Activated CD4-positive, CD25-positive, alpha-beta regulatory T cell treated with anti-CD3 and anti-CD28 coated beads, Interleukin-2, amount 50 U/mL, for 72 hours (primary cell): ENCODE measurements at places on chromosomes 1 and 21.

DNA sequence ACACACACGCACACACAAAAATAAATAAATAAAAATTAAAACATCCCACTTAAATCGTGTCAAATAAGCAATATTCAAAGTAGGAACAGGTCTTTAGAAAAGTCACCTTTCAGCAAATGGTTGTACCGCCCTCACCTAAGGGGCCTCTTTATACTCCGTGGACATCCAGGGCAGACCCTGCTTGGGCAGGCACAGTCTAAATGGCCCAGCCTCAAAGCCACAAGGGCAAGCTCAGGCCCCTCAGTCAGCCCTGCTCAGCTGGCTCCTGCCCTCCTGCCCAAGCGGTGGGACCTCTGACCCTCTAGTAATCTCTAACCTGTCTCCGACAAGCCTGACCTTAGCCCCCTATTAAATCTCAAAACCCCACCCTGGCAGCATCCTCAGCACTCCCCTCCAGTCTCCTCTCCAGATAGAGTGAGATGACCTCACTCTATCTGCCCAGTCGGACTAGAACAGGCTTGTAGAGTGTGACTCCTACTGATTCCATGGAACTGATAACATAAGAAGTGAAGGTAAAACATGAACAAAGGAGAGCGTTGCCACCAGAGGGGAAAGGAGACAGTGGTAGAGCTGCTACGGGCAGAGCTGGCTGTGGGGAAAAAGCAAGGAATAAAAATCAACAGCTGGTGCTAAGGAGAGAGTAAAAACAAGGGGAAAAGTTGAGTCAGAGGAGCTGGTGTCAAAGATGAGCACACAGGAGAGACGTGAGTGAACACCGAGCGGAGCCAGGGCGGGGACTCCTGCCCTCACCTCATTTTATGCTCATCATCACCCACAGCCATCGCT is 36.0 kb downstream of the SIPA1L2 start:
- no peak for DNase-seq

DNA sequence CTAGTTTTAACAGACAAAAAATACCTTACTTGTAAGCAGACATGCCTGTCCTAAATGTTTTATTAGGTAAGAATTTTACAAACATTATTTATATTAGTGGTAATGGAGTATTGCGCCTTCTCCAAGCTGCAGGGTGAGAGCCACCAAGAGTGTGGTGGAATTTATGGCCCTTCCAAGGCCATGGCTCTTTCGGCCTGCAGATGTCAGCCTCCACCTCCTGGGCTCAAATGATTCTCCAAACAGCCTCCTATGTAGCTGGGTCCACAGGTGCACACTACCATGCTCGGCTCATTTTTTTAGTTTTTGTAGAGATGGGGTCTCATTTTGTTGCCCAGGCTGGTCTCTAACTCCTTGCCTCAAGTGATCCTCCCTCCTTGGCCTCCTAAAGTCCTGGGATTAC is 56.3 kb downstream of the ITGB3BP start:
- DNase-seq, result no peak

DNA sequence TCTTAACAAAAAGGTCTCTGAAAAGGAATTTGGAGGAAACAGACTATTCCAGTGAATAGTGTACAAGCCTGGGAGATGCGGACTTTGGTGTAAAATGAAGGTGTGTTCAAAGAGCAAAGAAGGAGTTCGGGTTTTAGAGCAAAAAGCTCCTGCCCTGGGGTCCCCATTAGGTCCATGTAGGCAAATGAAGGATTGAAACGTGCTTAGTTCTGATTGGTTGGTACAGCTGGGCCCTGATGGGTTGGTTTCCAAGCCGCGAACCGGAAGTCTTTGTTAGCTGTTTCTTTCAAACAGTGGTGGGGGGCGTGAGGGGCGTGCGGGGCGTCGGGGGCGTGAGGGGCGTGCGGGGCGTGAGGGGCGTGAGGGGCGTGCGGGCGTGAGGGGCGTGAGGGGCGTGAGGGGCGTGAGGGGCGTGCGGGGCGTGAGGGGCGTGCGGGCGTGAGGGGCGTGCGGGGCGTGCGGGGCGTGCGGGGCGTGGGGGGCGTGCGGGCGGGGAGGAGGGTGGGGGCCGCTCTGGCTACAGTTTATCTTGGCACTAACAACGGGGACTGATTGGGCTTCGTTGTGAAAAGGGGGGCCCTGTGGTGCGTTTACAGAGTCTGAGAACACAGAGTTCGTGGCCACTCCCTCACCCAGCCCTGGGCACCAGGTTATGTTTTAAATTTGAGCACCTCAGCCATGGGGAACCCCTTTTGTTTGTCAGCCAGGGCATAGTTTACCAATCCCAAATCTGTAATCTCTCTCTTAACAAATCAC is 29.4 kb downstream of the LRRC3 start:
- no peak for DNase-seq

- no peak for DNase-seq
Measured at GRCh38 chr21:44947930-44948331, 8.1 kb downstream of the SLX9 start.

GRCh38 chr1:215023155-215023832 is 59.2 kb upstream of the KCNK2 start:
- DNase-seq, result no peak

GRCh38 chr1:10643607-10644306 is 152.7 kb downstream of the CASZ1 start:
- no peak for DNase-seq

GRCh38 chr21:36636016-36636415 is 62.9 kb upstream of the SIM2 start:
- no peak for DNase-seq

GRCh38 chr1:109020693-109021257 is 21.1 kb downstream of the WDR47 start:
- DNase-seq, result no peak

DNA sequence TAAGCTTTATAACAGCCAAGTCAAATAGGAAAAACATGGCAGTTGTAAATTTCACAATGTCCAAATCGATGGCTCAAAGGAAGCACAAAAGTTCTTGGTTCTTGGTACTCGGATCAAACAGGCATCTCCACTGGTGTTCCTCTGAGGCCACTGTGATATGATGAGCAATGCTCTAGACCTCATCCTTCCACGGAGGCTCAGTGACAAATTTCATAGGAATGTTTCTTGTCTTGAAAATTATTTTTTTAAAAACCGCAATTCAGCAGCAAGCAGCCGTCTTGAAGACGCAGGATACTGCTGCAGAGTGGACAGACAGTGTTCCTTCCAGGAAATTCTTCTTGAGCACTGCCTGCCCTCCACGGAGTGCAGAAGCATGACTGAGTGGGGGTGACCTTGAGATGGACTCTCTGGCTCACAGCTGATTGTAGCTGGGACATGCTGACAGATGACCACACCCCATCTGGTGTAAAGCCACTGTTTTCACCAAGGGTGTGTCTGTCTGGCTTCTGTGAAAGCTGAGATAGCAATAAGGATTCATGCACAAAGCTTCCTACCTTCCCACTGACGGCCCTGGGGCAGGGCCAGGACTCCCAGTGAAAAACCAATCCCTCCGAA is 61.9 kb downstream of the TIAM1 start:
- no peak for DNase-seq

- DNase-seq, result no peak
Measured at GRCh38 chr1:57599236-57599994, 175.6 kb upstream of the DAB1 start.

DNA sequence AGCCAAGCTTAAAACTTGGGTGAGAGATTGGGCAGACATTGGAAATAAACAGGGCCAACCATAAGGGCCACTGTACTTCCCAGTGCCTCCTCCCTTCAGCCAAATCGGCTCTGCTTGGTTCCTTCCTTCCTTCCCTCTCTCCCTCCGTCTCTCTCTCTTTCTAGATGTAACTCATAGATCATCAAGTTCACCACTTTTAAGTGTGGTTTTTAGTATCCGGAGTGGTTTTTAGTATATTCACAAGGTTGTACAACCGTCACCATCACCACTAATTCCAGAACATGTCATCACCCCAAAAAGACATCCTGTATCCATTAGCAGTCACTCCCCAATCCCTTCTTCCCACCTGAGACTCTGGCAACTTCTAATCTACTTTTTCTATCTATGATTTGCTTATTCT is 51.0 kb downstream of the MYSM1 start:
- DNase-seq, result no peak

- no peak for DNase-seq
Measured at GRCh38 chr1:154222518-154222917, 1.8 kb downstream of the UBAP2L start.

GRCh38 chr1:27284425-27285273 is 37.3 kb upstream of the TMEM222 start:
- peak; percentile 86 for DNase-seq

DNA sequence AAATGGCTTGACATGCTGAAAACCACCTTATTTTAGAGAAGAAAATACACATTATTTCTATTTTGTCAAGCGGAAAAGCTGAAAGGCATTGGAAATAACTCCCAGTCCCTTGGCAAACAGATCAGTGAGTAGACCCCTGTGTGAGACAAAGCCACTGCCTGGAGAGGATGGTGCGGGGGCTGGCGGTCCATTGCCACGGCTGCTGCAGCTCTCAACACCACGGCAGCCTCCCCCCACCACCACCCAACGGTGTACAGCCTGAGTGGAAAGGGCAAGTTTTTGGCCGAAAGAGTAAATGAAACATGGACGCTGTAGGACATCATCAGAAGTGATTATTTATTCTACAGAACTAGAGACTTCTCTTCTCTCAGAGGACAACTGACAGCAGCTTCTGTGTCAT is 84.6 kb downstream of the PEX14 start:
- no peak for DNase-seq

- DNase-seq, result no peak
Measured at GRCh38 chr1:156281693-156282478, 739 bp downstream of the SMG5 start.

- no peak for DNase-seq
Measured at GRCh38 chr1:247228133-247228532, 27.7 kb upstream of the VN1R5 start.

GRCh38 chr1:185348985-185349384 is 31.9 kb upstream of the IVNS1ABP start:
- no peak for DNase-seq

DNA sequence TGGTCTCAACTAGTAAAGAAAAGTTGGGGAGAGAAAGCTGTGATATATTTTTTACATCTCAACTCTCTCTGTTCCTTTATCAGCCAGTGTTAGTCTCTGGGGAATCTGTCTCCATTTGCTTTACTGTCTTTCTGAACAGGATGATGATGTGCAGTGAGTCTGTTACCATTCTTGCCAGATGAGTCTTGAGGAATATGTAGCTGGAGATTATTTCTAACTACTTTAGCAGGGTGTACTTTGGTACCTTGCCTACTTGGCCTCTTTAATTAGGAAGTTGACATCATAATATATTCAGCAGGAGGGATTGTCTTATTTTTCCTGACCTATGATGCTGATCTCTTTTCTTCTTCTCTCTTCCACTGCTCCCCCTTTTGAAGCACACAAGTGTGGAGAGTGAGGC is 15.7 kb upstream of the HAX1 start:
- no peak for DNase-seq

DNA sequence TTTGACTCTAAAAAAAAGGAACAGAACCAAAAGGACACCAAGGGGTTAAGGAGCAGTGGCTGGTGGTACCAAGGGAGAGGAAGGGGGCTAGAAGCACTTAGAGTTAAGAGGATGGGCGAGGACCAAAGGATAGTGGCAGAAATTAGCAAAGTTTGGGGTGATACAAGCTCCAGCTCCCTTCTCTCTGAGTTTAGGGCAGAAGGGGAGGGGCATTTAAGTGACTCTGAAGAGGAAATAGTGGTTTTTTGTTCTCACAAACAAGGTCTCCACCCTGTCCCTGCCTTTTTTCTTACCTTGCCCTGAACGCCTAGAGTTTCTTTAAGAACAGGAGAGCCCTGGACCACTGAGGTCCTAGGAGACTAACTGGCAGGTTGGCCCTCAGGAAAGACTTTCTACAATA is 3.3 kb downstream of the CDC42SE1 start:
- DNase-seq, result no peak

- DNase-seq, result peak; percentile 6
Measured at GRCh38 chr1:7595336-7595735, 175.8 kb upstream of the VAMP3 start.

GRCh38 chr1:163387146-163387545 is 65.4 kb downstream of the NUF2 start:
- no peak for DNase-seq

DNA sequence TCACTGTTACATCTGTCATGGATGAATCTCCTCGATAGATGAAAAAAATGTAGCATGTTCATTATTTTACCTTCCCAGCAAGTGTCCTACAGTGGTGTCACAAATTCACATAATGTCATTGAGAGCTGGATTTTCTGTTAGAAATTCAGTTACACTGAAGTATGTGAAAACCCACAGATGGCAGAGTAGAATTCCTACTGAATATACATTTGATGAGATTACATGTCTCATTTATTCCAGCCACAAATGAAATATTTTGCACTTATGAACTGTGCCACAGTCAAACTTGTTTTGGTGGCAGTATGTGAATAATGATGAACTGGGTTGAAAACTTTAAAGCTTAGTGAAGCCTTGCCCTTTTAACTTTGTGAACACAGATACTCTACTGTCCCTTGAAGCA is 301.9 kb upstream of the DPYD start:
- no peak for DNase-seq

GRCh38 chr1:116104667-116105066 is 6.5 kb upstream of the MAB21L3 start:
- no peak for DNase-seq

DNA sequence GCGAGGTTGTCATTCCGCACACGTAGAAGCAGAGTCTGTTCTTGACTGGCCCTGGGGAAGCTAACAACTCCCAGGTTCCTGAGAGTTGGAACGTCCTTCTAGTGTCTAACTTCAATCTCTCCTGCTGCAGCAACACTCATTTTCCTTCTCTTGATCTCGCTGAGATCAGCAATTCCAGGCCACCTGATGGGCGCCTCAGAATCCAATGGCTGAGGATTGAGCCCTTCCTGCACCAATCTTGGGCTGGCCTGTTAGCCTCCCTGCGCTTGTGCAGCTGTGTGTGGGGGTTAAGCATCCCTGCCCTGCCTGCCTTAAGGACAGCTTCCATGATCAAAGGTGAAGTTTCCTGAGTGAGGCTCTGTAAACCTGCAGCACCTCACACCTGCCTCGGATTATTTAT is 87.9 kb downstream of the SYT2 start:
- peak; percentile 8 for DNase-seq

DNA sequence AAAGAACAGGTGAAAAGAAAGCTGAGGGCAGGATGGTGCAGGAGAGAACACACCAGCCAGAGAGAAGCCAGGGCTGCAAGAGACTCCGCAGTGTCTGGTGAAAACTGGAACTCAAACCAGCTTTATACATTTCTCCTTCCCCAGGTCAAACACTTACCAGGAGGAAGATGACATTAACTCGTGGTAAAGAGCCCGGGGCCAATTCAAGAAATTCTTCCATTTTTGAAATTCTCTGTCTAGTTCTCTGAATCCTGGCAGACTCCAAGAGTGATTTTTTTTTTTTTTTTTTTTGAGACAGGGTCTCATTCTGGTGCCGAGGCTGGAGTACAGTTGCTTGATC is 25.8 kb upstream of the SIPA1L2 start:
- no peak for DNase-seq

GRCh38 chr1:201556841-201557571 is 18.1 kb downstream of the NAV1 start:
- no peak for DNase-seq
